CD4-positive, alpha-beta T cell treated with Interleukin-15 for 1 hour (primary cell): ENCODE measurements at places on chromosomes 6 and 20.

GRCh38 chr20:61596687-61597330 lies 344.7 kb downstream of the CDH4 start:
- DNase-seq, result no peak

- DNase-seq, result no peak
Observed at GRCh38 chr6:4209196-4209595, 73.8 kb upstream of the ECI2 start.

GRCh38 chr6:11393713-11394627 lies 143.6 kb upstream of the TMEM170B start:
- DNase-seq, result no peak

GRCh38 chr6:116051244-116051643 lies 9.4 kb downstream of the FRK start:
- DNase-seq, result no peak

- DNase-seq, result no peak
Observed at GRCh38 chr6:105824732-105825131, 261.4 kb upstream of the PRDM1 start.
